ENCODE measurements at places on chromosomes 6 and 20.

DNA sequence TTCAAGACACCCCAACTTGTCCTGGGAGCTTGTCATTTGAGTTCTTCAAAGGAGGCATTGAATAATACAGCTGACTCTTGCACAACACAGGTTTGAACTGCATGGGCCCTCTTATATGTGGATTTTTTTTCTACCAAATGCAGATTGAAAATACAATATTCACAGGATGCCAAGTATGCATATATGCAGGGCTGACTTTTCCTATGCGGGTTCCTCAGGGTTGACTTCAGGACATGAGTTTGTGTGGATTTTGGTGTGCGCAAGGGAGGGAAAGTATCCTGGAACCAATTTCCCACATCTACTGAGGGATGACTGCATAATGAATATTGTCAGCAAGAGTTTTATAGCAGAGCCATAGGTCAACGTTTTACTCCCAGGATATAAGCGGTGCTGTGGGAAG is 70.0 kb upstream of the RALY start:
- DNase-seq: no peak

- DNase-seq: no peak
Observed at GRCh38 chr6:43757966-43758616, 11.9 kb upstream of the VEGFA start.

DNA sequence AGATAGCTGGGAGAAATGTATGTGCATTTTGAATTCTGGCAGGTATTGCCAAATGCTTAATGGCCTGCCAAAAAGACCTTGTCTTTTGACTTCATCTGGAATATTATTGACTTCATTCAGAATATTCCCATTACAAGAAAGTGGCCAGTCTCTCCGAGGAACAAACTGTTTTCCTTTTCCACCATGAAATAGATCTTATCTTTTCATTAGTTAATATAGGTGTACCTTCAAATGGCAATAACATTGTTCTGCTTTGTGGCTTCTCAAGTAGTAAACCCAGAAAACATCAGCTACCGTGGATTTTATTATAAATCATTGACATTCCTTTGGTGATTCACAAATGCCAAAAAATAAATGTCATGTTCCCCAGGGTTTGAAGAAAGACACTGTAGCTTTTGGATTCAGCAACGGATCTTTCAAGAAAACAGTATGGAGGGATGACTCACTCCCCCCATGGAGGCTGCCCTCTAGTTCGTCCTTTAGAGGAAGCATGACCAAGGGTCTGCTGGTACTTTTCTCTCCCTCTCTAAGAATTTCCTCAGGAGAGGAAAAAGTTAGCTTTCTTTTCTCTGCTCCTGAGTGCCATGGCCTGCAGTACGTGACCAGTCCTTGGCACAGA is 1.1 kb upstream of the RNF182 start:
- DNase-seq: no peak

DNA sequence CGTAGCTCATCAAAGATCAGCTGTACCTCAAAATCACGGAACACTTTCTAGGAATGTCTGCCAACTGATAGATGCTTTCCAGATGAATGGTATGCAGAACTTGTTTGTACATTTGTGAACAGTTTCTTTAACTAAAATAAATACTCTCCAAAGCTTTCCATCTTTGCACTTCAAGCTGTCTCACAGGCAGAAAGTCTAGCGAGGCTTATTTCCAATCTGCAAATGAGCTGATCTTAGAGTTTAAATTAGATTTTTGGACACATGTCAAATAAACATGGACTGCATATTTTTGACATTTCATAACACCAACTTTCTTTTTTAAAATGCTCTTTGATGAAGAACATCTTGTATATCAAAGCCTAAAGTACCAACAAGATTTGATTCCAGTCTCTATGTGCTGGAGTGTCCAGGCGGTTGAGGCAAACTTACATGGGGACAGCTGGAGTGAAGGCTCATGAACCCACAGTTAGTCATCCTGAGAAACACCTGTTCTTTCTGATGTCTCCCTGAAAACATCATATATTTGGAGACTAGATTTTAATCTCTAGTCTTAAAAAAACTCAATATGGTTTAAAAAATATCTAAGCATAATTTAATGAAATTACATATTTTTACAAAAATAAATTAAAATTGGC is 268.6 kb upstream of the AGPAT4 start:
- no peak for DNase-seq

DNA sequence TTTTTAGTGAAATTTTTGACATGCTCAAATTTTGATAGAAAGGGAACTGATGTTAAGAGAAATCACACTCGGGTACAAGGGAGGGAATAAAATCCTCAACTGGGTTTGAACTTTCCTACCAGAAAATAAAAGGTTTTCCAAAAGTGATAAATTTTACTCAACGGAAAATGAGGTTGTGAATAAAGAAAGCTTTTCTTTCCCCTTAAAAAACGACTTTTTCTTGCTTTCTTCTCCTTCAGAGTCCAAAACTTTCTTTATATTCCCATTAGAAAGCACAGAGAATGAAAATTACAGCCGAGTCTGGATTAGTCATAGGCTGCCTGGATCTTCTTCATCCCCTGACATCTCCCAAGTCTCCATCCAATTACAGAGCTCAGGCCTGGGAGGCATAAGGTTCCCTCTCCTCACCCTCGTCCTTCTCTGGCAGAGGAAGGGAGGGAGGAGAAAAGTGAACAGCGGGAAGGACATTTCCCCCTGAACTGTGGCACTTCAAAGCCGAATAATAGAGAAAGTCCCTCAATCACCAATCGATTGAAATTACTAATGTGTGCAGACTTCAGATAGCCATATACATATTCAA is 28.1 kb upstream of the QKI start:
- no peak for DNase-seq

GRCh38 chr6:11598687-11599086 is 61.1 kb downstream of the TMEM170B start:
- no peak for DNase-seq
